NCI-H1930 (cell line): ENCODE measurements at places on chromosomes 4 and X.
A peak's percentile ranks its signal among the peaks of the same experiment; 100 is the strongest.

GRCh38 chr4:177235026-177235425 is 74.6 kb upstream of the NEIL3 start:
- DNase-seq = no peak

DNA sequence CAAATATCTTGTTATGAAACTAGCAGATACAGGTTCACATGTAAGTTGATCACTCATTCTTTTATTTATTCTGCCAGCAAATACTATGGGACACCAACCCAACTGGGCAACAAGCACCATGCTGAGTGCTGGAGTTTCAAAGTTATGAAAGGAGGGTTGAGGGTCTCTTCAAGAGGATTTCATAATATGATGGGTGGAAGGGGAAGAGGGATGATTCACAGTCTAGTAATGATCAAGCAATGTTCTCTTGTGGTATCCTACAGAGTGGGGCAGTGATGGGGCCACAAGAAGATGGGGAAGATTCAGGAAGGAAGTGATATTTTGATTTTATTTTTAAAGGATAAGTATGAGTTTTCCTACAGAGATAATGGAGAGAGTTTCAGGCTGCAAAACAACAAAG is 46.2 kb upstream of the TXK start:
- DNase-seq = no peak

DNA sequence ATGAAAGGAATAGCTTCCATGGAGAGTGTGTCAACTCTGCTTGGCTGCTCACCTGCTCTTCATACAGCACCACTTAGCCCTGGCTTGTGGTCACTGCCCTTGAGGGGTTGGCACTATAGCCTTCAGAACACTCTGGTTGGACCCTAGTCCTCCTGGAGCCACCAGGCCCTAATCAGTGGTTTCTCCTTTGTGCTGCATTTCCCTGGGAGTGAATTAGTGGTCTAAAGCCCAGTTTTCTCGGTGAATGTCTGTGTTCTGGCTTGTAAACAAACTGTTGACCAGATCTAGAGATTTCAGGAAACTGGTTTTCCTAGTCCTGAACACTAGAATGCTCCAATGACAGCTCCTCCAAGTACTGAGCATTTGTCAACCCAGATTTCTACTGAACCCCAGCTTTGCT is 28.6 kb upstream of the TMEM154 start:
- DNase-seq = no peak

DNA sequence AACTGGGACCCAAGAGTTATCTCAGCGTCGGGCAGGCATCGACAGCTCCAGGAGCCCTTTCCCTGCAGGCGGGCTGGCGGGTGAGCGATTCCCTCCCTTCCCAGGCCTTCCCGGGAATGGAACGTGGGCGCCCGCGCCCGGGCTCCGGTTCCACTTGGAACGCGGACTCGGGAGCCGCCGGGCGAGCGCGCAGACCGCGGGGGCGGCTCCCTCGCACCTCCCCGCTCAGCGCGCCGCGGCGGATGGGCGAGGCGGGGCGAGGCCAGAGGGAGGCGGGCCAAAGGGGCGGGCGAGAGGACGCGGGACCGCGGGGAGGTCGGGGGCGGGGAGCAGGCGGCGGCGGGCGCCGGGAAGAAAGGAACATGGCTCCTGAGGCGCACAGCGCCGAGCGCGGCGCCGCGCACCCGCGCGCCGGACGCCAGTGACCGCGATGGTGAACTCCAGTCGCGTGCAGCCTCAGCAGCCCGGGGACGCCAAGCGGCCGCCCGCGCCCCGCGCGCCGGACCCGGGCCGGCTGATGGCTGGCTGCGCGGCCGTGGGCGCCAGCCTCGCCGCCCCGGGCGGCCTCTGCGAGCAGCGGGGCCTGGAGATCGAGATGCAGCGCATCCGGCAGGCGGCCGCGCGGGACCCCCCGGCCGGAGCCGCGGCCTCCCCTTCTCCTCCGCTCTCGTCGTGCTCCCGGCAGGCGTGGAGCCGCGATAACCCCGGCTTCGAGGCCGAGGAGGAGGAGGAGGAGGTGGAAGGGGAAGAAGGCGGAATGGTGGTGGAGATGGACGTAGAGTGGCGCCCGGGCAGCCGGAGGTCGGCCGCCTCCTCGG is at the start of gene PKD2:
Gene PKD2, plus strand, starts transcription at position 332 of the 818 bp plus-strand sequence. Its CDS starts 99 bp downstream, at position 431.
- peak; percentile 59 for DNase-seq

- no peak for DNase-seq
Observed at GRCh38 chr4:175068266-175068665, 150.1 kb downstream of the ADAM29 start.

DNA sequence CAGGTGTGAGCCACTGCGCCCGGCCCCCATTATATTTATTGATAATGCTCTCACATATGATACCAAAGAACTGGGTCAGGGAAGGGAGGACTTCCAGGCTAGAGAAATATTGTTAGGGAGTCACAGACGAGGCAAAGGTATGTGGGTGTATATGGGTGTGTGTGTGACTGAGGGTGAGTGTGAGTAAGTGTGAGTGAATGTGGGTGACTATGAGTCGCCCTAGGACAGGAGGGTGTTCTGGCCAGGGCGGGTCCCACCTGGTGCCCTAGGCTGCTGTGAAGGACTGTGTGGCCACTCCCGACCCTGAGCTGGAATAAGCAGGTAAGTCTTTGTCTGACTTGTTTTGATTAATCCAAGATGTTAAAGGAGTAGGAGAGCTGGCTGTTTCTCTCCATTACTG is 34.4 kb downstream of the RWDD4 start:
- DNase-seq = no peak

DNA sequence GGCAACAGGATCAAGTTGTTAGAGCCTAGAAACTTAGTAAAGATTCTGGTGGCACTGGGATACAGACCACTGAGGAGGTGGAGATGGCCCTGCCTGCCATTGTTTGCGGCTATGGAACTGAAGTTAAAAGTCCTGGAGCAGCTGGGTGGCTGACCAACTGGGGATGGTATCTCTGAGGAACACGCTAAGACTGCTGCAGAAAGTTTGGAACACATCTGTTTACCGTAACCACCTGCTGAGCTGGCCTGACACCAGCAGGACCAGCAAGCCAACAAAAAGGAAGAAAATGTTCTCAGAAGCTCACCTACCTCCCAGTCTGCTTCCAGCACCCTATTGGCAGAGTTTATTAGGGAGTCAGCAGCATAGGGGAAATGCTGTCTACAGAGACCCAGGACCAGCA is 17.4 kb upstream of the PACRGL start:
- no peak for DNase-seq

DNA sequence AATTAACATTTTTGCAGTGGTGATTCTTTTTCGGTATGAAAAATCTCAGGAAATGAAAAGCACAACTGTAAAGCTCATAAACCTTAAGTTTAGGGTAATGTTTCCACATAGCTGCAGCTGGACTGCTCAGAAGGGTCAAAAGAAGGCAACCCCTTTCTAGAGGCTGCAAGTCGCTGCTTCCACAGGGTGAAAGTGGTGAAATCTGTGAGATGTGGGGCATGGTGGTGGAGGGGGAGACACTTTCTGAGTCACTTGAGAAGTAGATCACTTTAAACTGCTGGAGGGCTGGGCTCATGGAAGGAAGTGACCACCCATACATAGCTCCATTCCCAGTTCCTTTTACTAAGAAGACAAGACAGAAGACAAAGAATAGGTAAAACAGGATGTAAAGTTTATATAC is 8.7 kb downstream of the SFRP2 start:
- no peak for DNase-seq

GRCh38 chr4:51923343-51923742 is 80.4 kb downstream of the DCUN1D4 start:
- DNase-seq = no peak

GRCh38 chr4:53997898-53998297 is 66.5 kb downstream of the CHIC2 start:
- DNase-seq = no peak

DNA sequence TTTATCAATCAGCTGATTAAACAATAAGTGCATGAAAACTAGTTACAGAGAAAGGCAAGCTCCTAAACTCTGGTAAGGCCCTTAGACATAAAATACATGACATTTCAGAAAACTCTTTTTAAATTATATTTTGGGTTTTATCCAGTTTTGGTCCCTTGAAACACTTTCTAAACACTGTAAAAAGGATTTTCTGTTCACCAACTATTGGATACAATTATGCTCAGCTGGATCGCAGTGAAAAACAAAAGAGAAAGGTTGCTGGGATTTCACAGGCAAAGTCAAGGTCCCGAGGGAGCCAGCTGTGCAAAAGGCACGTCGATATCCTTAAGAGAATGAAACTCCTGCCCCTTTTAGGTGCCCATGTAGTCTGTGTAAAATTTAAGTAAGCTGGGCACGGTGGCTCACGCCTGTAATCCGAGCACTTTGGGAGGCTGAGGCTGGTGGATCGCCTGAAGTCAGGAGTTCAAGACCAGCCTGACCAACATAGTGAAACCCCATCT is 1018.4 kb upstream of the INTU start:
- DNase-seq = no peak

DNA sequence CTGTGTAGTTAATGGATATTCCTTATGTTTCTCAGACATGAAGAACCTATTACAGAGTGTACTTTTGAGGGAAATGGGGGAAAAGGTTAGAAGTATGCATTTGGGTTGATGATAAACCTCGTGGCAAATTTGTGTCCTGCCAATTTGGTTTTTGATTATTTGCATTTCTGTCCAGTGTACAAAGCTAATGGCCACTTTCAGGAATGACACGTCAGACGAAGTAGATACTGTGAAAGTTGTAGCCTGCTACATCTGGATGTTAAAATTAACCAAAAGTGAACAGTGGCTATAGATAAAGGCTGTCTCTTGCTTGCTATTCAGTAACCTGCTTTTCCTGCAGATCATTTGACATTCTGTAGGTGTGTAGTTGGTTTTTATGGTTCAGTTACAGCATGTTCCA is 1.0 kb downstream of the PRDX4 start:
- no peak for DNase-seq

- DNase-seq = no peak
Observed at GRCh38 chrX:16039363-16039762, 84.0 kb upstream of the GRPR start.

- no peak for DNase-seq
Observed at GRCh38 chrX:134990801-134991481, at the start of gene SMIM10. Gene SMIM10, plus strand, starts transcription at chrX:134990991. Its CDS starts 105 bp downstream, at chrX:134991096.

DNA sequence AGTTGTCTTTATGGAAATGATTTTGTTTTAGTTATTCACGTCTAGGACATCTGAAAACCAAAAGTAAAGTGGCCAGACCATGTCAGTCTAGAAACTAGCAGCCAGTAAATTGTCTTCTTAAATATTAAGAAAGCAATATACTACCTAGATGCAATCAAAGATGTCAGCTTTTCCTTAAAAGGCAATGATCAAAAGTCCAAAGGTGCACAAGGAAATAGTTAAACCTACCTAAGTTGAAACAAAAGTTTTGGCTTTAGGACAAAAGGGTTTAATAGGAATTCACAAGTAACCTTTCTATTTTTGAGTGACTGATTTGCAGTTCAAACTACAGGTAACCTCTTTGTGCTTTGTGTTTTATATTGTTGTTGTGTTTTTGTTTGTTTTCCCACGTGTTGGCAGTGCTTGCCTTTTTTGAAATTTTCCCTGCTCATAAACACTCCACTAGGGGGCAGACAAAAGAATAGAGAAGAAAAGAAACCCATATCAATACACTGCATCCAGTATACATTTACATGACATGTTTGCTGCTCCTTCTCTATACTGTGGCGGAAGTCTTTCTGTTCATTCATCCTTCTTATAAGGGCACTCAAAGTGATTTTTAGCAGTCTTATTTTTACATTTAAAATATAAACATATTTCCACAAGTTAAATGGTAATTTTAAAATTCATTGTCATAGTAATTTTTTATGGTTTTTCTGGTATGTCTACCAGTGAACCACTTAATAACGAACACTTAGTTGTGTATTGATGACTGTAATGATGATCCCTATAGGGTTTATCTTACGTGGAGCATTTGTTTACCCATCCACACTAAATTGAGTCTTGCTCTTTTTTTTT is 62.7 kb downstream of the GAB1 start:
- DNase-seq = no peak

DNA sequence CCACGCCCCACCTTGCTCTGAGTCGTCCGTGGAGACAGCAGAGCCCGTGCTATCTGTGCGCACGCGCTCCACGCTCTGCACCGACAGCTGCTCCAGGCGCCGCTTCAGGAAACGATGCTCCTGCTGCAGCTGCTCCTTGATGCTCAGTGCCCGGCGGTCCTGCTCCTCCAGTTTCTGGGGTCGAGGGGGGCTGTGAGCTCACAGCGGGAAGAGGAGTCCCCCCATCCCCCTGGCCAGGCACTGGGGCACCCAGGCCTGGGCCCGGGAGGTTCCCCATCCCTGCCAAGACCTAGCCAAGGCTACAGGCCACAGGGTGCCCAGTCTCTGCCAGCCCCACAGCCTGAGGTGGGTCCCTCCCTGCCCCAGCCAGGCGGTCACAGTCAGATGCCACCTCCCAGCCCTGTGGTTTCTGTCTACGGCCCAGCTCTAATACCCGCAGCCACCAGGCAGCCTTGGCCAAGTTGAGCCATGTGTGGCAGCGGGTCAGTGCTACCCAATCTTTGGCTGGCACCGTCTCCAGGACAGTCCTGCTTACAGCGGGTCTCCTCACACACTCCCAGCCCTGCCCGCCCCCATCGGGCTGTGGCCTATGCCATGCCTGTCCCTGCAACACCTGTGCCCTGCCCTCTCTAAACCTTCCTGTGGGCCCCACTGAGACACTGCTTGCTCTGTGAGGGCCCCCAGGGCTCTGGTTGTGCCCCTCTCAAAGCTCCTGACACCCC is 9.3 kb upstream of the HAUS3 start:
- DNase-seq = no peak

- DNase-seq = no peak
Observed at GRCh38 chr4:71524756-71525155, 185.9 kb downstream of the SLC4A4 start.

DNA sequence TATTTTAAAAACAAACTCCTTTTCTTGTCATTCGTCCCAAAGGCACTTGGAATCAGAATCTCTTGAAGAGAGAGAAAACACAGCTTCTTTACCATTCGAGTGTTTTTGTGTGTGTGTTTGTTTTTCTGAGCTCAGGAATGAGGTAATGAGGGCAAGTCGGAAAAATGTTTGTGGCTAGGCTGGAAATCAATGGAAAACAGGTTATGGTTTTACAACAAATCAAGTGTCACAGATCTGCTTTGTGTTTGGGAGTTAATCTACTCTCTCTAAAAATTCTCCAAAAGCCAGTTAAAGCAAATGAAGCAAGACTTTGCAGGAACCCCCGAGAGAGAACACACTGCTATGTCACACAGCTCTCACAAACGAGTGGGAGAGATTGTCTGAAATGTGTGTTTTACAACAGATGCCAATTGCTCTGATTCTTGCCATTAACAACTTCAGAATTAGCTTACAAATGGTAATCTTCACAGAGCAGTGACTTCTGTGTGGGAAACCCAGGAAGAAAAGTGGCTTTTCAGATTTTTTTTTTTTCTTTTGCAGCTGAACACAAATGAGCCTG is 264.1 kb downstream of the CBLL2 start:
- DNase-seq = no peak
